GM23338 (cell line): ENCODE measurements at places on chromosomes 16 and 17. TPM values are rescaled to one million over a fixed set of nuclear protein-coding genes. Genes with fewer than 3 reads are reported as not detected.
A peak's percentile ranks its signal among the peaks of the same experiment; 100 is the strongest.

DNA sequence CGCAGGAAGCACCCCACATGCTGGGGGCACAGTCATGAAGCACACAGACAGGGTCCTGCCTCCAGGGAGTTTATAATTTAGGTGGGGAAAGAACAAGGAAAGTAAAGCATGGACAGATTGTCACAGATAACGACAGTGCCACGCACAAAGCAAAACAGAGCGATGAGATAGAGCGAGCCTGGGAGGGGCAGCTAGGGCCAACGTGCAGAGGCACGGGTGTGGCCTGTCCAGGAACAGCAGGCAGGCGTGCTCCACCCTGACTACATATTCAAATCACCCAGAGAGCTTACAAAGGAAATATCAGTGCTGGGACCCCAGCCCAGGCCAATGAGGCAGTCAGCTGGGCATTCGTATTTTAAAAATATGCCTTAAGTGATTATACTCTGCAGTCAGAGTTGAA lies 16.8 kb downstream of the LGALS9 start:
- no peaks in the 10 kb centered on the region for H3K4me1 ChIP-seq
- H3K27me3 ChIP-seq = no peaks in the 10 kb centered on the region
- H3K27ac ChIP-seq = no peak overlapping the region
- no peaks in the 10 kb centered on the region for H3K36me3 ChIP-seq

- H3K4me3 ChIP-seq = no peak overlapping the region
- no peaks in the 10 kb centered on the region for H3K36me3 ChIP-seq
- H3K27ac ChIP-seq = no peak overlapping the region
- H3K4me1 ChIP-seq = peaks cover 7% of the 10 kb centered on the region; the same call in 1 of the 2 replicates
Observed at GRCh38 chr17:53227514-53227913, 595.2 kb upstream of the KIF2B start.

DNA sequence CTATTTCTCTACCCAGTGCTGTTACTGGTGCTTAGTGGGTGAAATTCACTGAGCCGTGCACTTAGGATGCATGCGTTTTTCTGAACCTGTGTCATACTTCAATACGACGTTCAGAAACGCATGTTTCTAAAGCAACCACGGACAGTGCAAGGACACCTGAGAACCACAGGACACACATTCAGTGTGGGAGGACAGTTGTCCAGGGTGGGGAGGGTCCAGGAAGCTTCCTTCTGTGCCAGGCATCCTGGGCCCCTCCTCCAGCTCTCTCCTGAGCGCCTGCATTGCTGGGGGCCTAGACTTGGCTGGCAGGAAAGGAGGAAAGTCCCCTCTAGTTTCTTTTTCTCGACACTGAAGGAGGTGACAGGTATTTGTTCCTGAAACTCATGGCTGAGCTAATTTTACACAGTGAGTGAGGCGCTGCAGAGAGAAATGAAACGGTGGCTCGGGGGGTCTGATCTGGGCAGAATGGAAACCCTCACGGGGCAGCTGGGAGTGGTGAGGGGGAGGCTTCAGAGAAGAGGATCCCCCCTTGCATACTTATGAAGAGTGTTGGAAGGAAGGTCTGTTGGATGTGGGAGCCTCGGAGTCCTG lies 89.9 kb downstream of the IRF8 start:
- no peaks in the 10 kb centered on the region for H3K27me3 ChIP-seq
- no peak overlapping the region for H3K4me3 ChIP-seq
- no peaks in the 10 kb centered on the region for H3K4me1 ChIP-seq

CRYBA1 gene
- total RNA-seq = not detected in 2 replicates

- no peaks in the 10 kb centered on the region for H3K36me3 ChIP-seq
- H3K4me3 ChIP-seq = no peak overlapping the region
- no peak for DNase-seq
Observed at GRCh38 chr17:42362245-42362961, 25.8 kb downstream of the STAT3 start.

MMP28 gene
- not detected in 2 replicates for total RNA-seq

- no peak for DNase-seq
- no peaks in the 10 kb centered on the region for H3K36me3 ChIP-seq
- H3K4me3 ChIP-seq = no peak overlapping the region
- H3K27me3 ChIP-seq = no peaks in the 10 kb centered on the region
- 0 out of 2 replicates have a peak overlapping the region, but pooled peaks have one; percentile 26 for H3K27ac ChIP-seq
Observed at GRCh38 chr16:4395055-4395726, 21.2 kb downstream of the CORO7 start.

- no peaks in the 10 kb centered on the region for H3K36me3 ChIP-seq
- H3K4me3 ChIP-seq = peak overlapping the region; percentile 77
- peaks cover 26% of the 10 kb centered on the region for H3K4me1 ChIP-seq
- DNase-seq = peak; percentile 73
- H3K27ac ChIP-seq = peak overlapping the region; percentile 27; the same call in 1 of the 2 replicates
- peaks cover 16% of the 10 kb centered on the region for H3K27me3 ChIP-seq
Observed at GRCh38 chr16:89917773-89918452, 749 bp upstream of the MC1R start.

- H3K36me3 ChIP-seq = no peaks in the 10 kb centered on the region
- no peak overlapping the region for H3K4me3 ChIP-seq
- no peaks in the 10 kb centered on the region for H3K27me3 ChIP-seq
- DNase-seq = no peak
- no peak overlapping the region; the same call in 1 of the 2 replicates for H3K27ac ChIP-seq
Observed at GRCh38 chr16:3861808-3862451, 18.6 kb downstream of the CREBBP start.

DNA sequence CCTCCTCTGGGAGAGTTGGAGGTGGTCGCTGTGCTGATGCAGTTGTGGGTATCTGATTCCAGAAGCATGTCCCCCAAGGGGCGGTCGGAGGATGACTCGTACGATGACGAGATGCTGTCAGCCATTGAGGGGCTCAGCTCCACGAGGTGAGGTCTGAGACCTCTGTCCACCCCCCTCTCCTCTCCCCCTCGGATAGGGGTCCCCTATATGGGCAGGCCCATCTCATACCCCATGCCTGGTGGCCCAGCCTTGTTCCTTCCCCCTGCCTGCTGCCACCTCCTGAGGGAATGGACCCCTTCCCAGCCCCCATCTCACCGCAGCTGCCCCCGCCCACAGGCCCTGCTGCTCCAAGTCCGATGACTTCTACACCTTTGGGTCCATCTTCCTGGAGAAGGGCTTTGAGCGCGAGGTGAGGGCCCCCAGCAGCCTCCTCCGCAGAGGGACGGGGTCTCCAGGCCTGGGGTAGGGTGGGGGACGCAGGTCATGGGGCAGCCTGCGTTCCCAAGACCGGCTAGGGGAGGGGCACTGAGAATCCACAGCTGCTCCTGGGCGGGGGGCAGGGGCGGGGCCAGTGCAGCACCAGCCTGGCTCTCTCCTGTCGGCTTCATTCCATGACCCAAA lies 39.2 kb downstream of the ADCY7 start:
- no peaks in the 10 kb centered on the region for H3K27me3 ChIP-seq
- H3K4me1 ChIP-seq = no peaks in the 10 kb centered on the region
- no peak for DNase-seq

- H3K36me3 ChIP-seq = peaks cover 7% of the 10 kb centered on the region; the same call in 1 of the 2 replicates
- H3K27me3 ChIP-seq = no peaks in the 10 kb centered on the region
- H3K4me3 ChIP-seq = no peak overlapping the region
- no peak overlapping the region for H3K27ac ChIP-seq
- no peaks in the 10 kb centered on the region for H3K4me1 ChIP-seq
- DNase-seq = no peak
Observed at GRCh38 chr17:4040784-4041183, 76.5 kb upstream of the ATP2A3 start.

DNA sequence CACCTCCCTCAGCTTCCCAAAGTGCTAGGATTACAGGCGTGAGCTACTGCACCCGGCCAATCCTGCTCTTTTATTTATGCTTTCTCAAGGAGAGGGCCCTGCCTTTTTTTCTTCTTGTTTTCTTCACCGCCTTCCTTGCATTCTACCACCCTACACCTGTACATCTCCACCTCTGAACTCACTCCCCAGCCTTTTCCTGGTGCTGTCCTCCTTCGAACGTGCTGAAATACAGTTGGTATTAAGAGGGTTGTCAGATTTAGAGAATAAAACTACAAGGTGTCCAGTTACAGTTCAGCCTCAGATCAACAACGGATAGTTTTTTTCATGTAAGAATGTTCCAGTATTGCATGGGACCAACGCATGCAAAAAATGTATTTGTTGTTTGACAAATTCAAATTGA lies 1.7 kb downstream of the PIRT start:
- H3K36me3 ChIP-seq = no peaks in the 10 kb centered on the region
- DNase-seq = no peak
- H3K27me3 ChIP-seq = no peaks in the 10 kb centered on the region
- H3K4me1 ChIP-seq = peaks cover 6% of the 10 kb centered on the region; the same call in 1 of the 2 replicates

DNA sequence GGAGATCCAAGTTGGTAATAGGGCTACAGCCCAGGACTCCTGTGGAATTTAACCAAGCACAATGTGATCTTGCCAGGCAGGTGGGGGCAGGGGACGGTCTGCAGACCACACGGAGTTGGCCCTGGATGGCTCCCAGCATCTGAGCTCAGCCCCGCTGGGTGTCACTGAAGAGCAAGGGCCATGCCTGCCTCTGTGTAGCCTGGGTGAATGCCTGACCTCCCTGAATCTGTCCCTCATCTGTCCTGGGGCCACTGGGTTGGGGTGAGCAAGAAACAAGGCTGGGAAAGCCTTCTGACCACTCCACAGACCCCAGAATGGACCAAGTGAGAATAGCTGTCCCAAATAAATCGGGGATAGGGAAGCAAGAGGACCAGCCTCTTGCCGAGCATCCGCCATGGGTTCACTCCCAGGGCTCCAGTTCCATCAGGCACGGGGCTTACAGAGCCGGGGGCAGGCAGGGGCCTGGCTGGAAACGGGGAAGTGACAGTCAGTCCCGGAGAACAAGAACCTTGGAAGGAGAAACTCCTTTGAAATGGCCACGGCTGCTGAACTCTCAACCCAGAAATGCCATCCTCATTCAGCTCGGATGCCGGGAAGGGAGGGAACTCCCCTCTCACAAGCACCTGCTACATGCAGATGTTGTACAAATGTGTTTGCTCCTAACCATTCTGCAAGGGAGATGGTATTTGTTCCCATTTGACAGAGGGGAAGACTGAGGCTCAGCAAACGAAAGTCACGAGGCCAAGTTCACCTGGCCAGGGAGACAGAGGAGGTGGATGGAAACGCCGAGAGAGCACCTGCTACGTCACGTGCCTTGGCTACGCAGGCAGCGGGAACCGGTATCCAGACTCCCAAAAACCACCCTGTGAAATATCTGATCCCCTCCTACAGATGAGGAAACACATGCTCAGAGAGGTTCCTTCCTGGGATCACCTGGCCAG lies 50.0 kb downstream of the RMI2 start:
- no peak for DNase-seq
- H3K27ac ChIP-seq = peak overlapping the region; percentile 59; the same call in 1 of the 2 replicates
- H3K27me3 ChIP-seq = no peaks in the 10 kb centered on the region
- H3K4me3 ChIP-seq = no peak overlapping the region
- H3K4me1 ChIP-seq = peaks cover 11% of the 10 kb centered on the region
- no peaks in the 10 kb centered on the region for H3K36me3 ChIP-seq

KCNJ18 gene
- total RNA-seq = not detected in 2 replicates

DNA sequence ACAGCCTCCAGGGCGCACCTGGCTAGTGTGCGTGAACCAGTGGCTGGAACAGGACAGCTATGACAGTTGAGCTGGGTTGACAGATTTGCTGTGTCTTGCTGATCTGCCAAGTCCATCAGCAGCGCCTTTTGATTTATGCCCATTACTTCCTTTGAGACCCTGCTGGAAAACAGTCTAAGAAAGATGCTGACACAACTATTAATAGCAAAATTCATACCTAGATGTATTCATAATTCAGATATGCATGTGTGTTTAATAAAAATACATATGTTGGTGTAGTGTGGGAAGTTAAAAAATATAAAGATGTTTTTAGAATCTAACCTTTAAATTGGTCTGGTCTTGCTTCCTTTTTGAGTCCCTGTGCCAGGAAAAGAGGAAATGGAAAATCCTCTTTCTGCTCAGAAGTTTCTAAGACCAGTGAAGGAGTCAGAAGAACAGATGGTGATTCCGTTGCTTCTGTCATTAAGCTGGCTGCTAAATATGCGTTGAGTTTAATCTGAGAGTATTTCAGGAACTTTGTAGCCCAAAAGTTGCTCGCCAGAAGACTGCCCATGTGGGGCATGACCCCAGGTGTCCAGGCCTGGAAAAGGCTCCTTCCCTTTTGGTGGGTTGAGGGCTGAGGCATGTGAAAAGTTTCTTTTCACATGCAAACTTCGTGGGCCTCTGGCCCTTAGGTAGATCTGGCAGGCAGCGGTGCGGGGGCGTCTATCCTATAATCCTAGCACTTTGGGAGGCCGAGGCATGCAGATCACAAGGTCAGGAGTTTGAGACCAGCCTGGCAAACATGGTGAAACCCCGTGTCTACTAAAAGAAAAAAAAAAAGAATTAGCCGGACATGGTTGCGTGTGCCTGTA lies 40.0 kb upstream of the ENDOV start:
- no peak overlapping the region for H3K4me3 ChIP-seq
- peaks cover 19% of the 10 kb centered on the region for H3K36me3 ChIP-seq
- H3K4me1 ChIP-seq = no peaks in the 10 kb centered on the region
- no peak overlapping the region for H3K27ac ChIP-seq
- no peak for DNase-seq

RNFT1 gene
- total RNA-seq = 4.1 and 5.4 TPM in 2 replicates

SDK2 gene
- total RNA-seq = 3.7 and 5.1 TPM in 2 replicates

GRCh38 chr16:22684574-22685458 lies 129.1 kb upstream of the HS3ST2 start:
- peaks cover 8% of the 10 kb centered on the region; the same call in 1 of the 2 replicates for H3K36me3 ChIP-seq
- no peaks in the 10 kb centered on the region for H3K27me3 ChIP-seq
- no peak for DNase-seq

DNA sequence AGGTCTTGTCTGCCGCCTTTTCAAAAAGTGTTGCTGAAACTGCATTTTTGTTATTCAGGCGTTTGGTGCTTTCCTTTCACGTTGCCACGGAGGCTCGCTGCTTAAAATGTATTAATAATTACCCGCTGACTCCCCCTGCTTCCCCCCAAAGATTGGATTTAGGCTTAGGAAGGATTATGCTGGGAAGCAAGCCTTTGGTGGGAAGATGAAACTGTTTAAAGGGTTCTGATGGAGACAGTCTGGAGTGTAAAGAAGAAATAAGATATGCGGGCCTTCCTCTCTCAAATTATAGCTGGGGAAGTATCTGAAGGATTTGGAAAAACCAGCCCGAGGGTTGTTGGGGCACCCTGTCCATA lies 1.1 kb downstream of the KSR1 start:
- no peaks in the 10 kb centered on the region for H3K36me3 ChIP-seq
- DNase-seq = no peak
- peaks cover 12% of the 10 kb centered on the region for H3K27me3 ChIP-seq
- H3K4me3 ChIP-seq = peak overlapping the region; percentile 96
- no peak overlapping the region for H3K27ac ChIP-seq

DNA sequence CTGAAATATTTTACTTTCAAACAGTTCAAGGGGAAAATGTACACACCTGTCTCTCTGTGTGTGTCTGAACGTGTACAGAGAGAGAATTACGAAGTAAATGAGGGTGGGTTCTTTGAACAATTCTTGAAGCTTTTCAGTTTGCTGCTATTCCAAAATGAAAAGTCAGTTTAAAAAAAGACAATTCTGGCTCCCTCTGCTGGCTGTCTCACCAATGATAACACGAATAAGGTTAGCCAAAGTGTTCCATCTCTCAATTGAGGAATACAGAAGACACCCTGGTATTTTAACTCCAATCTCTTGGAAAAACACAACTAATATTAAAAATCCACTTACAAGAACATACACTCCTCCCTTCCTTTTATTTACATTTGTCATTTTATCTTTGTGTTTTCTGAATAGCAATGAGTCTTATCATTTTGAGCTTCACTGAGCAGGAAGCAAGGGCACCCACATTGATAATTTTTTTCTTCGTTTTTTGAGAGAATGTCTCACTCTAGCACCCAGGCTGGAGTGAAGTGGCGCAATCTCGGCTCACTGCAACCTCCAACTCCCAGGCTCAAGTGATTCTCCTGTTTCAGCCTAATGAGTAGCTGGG lies 20.5 kb downstream of the EFTUD2 start:
- peaks cover 77% of the 10 kb centered on the region for H3K36me3 ChIP-seq
- peak; percentile 72 for DNase-seq
- no peaks in the 10 kb centered on the region for H3K4me1 ChIP-seq
- no peaks in the 10 kb centered on the region for H3K27me3 ChIP-seq

- no peaks in the 10 kb centered on the region for H3K4me1 ChIP-seq
- DNase-seq = no peak
- H3K27ac ChIP-seq = no peak overlapping the region
- H3K4me3 ChIP-seq = no peak overlapping the region
Observed at GRCh38 chr16:16908077-16908476, 529.1 kb downstream of the NPIPA7 start.
